ENCODE measurements at places on chromosomes 4 and X.
A peak's percentile ranks its signal among the peaks of the same experiment; 100 is the strongest.

- no peak for DNase-seq
Measured at GRCh38 chr4:152704788-152705187, 25.0 kb upstream of the TMEM154 start.

- no peak for DNase-seq
Measured at GRCh38 chrX:54944816-54945215, 24.2 kb downstream of the TRO start.

- peak; percentile 9 for DNase-seq
Measured at GRCh38 chr4:102344520-102344953, 745 bp downstream of the SLC39A8 start.

DNA sequence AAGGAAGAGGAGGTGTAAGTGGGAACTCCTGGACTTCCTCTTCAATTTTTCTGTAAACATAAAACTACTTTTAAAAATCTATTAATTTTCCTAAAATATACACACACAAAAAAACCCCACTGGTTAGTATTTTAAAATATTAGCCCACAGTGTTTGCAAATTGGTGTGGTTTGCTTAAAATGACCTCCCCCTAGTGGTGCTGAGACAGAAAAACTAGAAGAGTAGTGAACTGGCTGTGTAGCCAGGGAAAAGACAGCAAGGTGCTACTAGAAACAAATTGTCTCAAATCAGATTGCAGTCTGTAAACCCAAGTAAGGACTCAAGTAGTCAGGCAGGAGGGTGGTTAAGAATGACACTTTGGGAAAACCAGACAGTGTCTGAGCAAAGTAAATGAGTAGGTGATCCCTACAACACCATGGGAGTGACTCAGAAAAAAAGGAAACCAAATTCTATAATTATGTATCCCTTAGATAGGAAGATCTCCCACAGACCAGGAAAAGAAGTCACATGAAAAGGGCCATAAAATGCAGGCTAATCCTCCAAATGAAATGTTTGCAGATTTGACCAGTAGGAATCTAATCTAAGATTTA lies 26.0 kb downstream of the AMTN start:
- no peak for DNase-seq

- DNase-seq = peak; percentile 48
Measured at GRCh38 chr4:150297861-150298474, 219.7 kb downstream of the DCLK2 start.

- no peak for DNase-seq
Measured at GRCh38 chr4:76681996-76682395, 215.9 kb downstream of the SOWAHB start.

Data from HCEC 1CT (cell line).